ENCODE measurements at places on chromosomes 12 and 14.
A peak's percentile ranks its signal among the peaks of the same experiment; 100 is the strongest.

DNA sequence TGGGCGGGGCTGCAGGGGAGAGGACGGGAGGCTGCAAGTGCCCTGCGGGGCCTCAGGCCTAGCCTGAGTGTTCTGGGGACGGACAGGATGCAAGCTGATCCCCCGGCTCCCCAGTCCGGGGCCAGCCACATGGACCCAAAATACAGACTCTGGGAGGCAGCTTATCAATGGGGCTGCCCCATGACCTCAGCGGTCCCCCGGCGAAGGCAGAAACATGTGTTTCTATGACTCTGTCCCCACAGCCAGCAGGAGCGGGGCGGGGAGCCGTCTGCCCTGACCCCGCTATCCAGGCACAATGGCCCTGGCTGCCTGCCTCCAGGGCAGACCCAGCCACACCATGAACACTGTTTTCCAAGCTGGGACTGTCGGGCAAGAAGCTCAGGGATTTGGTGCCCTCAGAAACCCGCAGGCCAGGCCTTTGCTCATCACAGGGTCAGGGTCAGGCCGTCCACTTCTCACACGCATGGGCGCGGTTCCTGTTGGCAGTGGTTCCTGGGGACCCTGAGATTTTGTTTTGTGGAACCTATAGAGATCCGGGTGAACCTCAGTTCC lies 75.0 kb downstream of the RFLNA start:
- DNase-seq: no peak

GRCh38 chr12:131950182-131950913 lies 606 bp downstream of the EP400 start:
- DNase-seq: peak; percentile 51

DNA sequence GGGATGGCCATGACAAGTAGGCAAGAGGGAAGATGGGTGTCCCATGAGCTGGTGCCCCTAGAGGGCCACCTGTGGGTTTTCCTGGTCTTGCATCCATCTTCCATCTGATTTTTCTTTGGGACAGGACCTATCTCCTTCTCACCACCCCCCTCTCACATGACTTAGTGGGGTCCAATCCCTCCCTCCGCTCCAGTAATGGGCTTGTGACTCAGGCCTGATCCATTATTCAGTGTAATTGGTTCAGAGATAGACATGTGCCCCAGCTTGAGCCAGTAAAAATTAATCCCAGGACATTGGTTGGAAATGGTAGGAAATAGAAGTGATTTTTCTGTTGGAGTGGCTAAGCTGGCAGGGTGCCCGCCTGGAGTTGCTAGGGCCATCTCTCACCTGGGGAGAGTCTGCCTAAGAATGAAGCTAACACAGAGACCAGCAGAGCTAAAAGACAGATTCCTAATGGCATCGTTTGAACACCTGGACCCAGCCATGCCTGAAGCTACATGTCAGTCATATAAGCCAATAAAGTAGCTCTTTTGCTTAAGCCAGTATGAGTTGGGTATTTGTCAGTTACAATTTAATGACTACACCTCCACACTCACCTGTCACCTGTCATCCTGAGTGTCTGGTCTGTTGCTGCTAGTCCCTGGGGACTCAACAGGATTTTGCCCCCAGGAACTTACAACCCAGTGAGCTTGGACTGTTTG lies 14.7 kb downstream of the RASAL1 start:
- no peak for DNase-seq

- peak; percentile 81 for DNase-seq
Observed at GRCh38 chr14:103624860-103625259, 4.2 kb upstream of the KLC1 start.

DNA sequence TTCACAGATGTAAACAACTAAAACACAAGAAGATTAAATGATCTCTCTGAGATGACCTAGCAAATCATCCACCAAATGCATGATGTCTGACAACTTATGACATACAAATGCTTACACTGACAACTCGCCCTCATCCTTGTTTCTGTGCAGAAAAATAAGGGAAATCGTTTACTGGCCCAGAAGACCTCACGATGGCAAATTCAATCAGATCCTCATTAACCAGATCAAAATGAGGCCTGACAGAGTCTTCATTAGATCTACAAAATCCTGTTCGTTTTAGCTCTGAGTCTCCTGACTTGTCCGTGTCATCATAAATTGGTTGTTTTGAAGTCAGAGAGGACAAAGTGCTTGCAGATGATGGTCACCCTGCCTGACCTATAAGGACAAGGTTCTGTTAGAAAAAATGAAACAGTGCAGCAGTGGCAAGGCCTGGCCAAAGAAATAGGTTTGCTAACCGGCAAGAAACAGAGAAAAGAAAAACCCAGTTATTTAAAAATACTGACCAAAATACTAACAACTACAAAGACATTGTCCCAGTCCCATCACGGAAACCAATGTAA lies 109.5 kb downstream of the BTG1 start:
- DNase-seq: no peak

GRCh38 chr14:50619569-50620141 lies 48.5 kb downstream of the SAV1 start:
- DNase-seq: peak; percentile 31

DNA sequence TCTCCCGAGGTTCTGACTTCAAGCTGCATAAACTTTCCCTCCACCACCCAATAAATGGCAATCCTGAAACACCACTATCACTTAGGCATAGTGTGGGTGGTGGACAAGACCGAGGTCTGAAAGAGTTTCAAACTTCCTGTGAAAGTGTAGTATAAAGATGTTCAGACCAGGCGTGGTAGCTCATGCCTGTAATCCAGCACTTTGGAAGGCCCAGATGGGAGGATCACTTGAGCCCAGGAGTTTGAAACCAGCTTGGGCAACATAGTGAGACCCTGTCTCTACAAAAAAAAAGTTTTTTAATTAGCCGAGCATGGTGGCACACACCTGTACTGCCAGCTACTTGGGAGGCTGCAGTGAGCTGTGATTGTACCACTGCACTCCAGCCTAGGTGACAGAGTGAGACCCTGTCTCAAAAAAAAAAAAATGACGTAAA lies 61.9 kb downstream of the CCDC92 start:
- DNase-seq: no peak

GRCh38 chr14:87387806-87388205 lies 605.2 kb downstream of the GALC start:
- peak; percentile 12 for DNase-seq

- DNase-seq: no peak
Observed at GRCh38 chr12:45315462-45315861, 99.6 kb downstream of the ANO6 start.

DNA sequence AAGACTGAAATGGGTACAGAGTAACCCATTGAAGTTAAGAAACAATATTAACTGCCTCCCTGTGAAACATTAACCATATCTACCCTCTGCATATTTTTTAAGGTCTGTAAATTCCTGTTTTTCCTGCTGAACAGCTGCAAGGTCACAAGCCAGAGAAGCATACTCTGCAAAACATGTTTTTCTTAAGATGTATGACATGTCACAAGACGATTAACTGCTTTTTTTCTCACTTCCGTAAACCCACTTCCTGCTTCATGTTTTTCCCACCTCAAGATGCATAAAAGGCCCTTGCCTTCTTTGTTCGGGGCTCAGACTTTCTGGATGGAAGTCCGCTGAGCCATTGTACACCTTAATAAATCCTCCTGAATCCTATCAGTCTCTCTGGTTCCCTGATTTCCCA lies 504.7 kb upstream of the MIS18BP1 start:
- no peak for DNase-seq

- DNase-seq: no peak
Observed at GRCh38 chr12:21788089-21788983, 13.8 kb upstream of the KCNJ8 start.

DNA sequence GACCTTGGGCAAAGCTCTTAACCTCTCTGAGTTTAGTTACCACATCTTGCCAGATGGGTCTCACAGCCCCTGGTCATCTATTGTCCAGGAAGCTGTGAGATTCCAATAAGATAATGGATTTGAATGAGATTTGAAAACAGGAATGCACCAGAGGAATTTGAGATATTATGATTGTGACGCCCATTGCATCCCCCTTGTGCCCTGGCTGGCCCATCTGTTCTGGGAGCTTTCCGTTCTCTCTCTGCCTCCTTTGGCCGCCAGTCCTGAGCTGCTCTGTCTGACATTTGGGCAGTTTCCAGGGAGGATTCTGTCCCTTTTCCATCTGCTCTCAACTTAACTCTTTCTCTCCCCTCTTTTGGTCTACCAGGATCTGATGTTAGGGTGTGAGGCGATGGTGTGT lies 24.6 kb downstream of the SRRM4 start:
- no peak for DNase-seq

DNA sequence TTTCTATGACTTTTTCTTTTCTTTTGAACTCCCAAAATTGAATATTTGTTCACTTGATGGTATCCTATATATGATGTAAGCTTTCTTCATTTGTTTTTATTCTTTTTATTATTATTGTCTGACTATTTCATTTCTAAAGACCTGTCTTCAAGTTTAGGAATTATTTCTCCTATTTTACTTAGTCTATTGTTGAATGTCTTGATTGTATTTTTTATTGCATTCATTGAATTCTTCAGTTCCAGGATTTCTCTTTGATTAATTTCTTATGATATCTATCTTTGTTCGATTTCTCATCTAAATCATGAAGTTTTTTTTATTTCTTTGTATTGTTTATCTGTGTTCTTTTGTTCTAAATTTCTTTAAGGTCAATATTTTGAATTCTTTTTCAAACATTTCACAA lies 238.8 kb downstream of the TTC6 start:
- no peak for DNase-seq

- peak; percentile 69 for DNase-seq
Observed at GRCh38 chr12:78442454-78442801, 422.1 kb upstream of the SYT1 start.

DNA sequence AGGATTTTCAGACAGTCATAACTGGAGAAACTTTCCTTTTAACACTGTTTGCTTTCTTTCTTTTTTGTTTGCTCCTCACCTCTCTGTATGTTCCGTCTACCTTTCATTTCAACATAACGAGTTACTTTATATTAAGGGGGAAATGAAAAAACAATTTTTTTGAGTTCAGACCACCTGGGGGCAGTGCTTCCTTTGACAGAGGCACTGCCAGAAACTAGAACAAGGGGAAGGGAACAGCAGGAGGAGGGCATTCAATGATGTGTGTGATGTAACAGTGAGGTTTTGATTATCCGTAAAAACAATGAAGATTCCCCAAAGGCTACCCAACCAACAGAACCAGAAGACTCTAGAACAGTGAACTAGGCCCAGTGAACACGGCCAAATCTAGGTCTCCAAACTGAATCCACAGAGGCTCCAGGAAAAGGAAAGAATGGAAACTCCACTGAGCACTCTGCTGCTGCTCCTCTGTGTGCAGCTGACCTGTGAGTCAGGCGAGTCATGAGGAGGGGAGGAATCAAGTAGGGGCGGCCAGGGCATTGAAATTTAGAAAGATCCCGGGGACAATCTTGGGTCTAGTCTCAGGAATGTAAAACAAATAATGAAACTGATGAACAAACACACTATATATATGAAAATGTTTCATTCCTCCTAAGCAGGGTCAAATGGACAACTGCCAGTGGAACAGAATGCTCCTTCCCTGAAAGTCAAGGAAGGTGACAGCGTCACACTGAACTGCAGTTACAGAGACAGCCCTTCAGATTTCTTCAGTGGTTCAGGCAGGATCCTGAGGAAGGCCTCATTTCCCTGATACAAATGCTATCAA lies 323.5 kb downstream of the DAD1 start:
- no peak for DNase-seq

- peak; percentile 86 for DNase-seq
Observed at GRCh38 chr12:66087365-66087943, 43.1 kb downstream of the LLPH start.

- no peak for DNase-seq
Observed at GRCh38 chr12:123491056-123491455, 33.1 kb downstream of the SNRNP35 start.

- DNase-seq: no peak
Observed at GRCh38 chr12:65882486-65882885, 58.2 kb downstream of the HMGA2 start.
